MCF 10A (cell line): ENCODE measurements at places on chromosomes 6 and 20. TPM values are rescaled to one million over a fixed set of nuclear protein-coding genes. Genes with fewer than 3 reads are reported as not detected.
A peak's percentile ranks its signal among the peaks of the same experiment; 100 is the strongest.

HEY2 gene
- not detected in 2 replicates for total RNA-seq

DNA sequence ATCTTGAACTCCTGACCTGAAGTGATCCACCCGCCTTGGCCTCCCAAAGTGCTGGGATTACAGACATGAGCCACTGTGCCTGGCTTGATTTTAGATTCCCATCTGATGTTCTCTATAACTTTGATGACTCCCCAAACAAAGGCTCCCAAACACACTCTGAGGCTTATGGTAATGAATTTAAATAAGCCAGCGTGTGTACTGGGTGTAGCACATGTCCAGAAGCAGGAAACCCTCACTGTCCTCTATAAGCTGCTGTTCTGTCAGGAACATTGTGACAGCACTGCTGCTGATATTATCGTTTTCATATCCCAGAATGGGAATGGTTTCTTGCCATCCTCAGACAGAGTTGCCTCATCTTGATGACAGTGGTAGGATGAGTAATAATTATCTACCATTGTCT is 54.1 kb upstream of the SALL4 start:
- no peaks in the 10 kb centered on the region for H3K36me3 ChIP-seq
- DNase-seq, result no peak
- no peaks in the 10 kb centered on the region for H3K27me3 ChIP-seq
- H3K4me3 ChIP-seq, result no peak overlapping the region

DNA sequence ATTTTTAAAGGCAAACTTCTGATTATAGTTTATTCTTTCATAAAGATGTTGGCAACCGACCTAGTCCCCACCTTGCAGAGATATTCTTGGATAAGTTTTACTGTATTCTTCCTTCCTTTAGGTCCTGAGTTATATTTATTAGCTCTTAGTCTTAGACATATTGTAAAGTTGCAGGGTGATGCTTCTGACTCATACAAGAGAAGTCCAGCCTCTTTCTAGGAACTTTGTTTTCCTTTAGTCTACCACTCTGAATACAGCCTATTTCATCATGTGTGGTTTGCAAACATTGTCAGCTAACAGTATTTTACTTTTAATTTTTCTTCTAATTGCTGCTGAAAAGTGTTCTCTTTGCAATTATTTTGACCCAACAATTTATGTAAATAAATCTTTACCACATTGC is 686.7 kb downstream of the COL12A1 start:
- DNase-seq, result peak; percentile 60
- no peak overlapping the region for H3K27ac ChIP-seq
- no peak overlapping the region for H3K4me3 ChIP-seq
- no peaks in the 10 kb centered on the region for H3K36me3 ChIP-seq

DNA sequence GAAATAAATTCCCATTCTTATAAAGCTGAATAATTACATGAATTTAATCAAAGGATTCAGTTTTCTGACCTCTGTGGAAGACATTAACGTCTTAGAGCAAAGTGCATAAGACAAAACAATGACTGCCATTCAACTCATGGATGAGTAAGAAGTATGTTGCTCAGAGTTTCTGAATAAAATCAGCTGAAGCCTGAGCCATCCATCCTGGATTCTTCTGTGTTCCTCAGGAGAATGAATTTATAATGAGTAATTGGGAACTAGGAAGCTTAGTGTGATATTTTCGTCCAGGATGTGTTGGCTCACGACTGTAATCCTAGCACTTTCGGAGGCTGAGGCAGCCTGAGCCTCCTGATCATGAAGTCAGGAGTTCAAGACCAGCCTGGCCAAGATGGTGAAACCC is 62.8 kb downstream of the PERP start:
- DNase-seq, result no peak
- H3K4me3 ChIP-seq, result no peak overlapping the region
- no peaks in the 10 kb centered on the region for H3K27me3 ChIP-seq

GRCh38 chr6:42791706-42792320 is 10.0 kb downstream of the BICRAL start:
- no peak overlapping the region for H3K4me3 ChIP-seq
- DNase-seq, result no peak
- peaks cover 24% of the 10 kb centered on the region for H3K4me1 ChIP-seq
- H3K36me3 ChIP-seq, result peaks cover 17% of the 10 kb centered on the region
- H3K27ac ChIP-seq, result no peak overlapping the region

- no peaks in the 10 kb centered on the region for H3K27me3 ChIP-seq
- peaks cover 7% of the 10 kb centered on the region for H3K36me3 ChIP-seq
- peaks cover 41% of the 10 kb centered on the region for H3K4me1 ChIP-seq
- no peak overlapping the region for H3K4me3 ChIP-seq
- no peak overlapping the region for H3K27ac ChIP-seq
- no peak for DNase-seq
Measured at GRCh38 chr6:53813096-53813495, 18.3 kb downstream of the LRRC1 start.

ISM1 gene
- total RNA-seq, result 1.0 and 1.3 TPM in 2 replicates

THBS2 gene
- total RNA-seq, result 0.05 TPM in 1 of 2 replicates, not detected in the other

HSPA1L gene
- total RNA-seq, result 0.35 and 0.79 TPM in 2 replicates

DNA sequence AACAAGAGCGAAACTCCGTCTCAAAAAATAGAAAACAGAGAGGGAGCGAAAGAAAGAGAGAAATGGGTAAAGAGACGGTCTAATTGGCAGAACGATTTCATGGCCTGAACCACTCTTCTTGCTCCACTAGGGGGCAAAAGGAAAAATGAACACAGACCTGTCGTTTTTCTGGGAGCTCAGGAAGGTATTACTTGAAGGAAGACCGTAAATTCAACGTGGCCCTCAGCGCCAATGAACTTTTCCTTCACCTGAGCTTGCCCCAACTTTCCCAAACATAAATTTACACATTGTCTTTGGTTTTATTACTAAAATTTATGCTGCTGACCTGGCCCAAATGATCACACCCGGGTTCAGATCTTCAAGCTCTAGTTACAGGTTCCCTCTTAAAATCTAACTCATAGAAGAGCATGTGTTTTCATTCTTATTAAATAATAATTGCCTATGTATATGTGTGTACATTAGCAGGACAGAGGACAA is 67.3 kb downstream of the ATP9A start:
- no peak overlapping the region for H3K4me3 ChIP-seq
- DNase-seq, result peak; percentile 71
- H3K27me3 ChIP-seq, result no peaks in the 10 kb centered on the region
- no peak overlapping the region for H3K27ac ChIP-seq
- peaks cover 15% of the 10 kb centered on the region for H3K4me1 ChIP-seq

SAMD5 gene
- 2.3 and 2.6 TPM in 2 replicates for total RNA-seq

DNA sequence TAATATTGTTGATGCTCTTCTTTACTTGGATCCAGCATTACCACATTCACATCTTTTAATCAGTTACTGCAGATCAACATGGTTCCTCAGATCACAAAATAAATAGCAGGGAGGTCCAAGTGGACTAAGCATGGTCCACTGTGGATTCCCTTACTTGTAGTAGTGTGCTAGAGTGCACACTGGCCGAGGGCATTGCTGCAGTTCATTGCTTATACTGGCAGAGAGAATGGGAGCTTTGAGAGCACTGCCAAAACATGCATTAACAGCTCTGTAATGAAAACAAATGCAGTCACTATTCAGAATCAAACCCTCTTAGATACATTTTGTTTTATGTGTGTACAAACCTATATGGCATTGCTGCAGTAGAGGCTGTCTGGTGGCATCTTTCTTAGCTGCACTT is 471.5 kb downstream of the CD109 start:
- DNase-seq, result no peak
- no peaks in the 10 kb centered on the region for H3K27me3 ChIP-seq
- H3K4me3 ChIP-seq, result no peak overlapping the region

GRCh38 chr6:3517350-3517749 is 60.5 kb upstream of the SLC22A23 start:
- peak overlapping the region; percentile 44 for H3K27ac ChIP-seq
- no peaks in the 10 kb centered on the region for H3K36me3 ChIP-seq
- H3K4me3 ChIP-seq, result peak overlapping the region; percentile 43
- peak; percentile 95 for DNase-seq
- no peaks in the 10 kb centered on the region for H3K27me3 ChIP-seq

PSORS1C1 gene
- 7.7 and 11.7 TPM in 2 replicates for total RNA-seq

GRCh38 chr6:44561060-44561623 is 173.6 kb downstream of the CDC5L start:
- DNase-seq, result no peak
- H3K27me3 ChIP-seq, result no peaks in the 10 kb centered on the region

TP53INP2 gene
- 1.8 and 3.6 TPM in 2 replicates for total RNA-seq

DNA sequence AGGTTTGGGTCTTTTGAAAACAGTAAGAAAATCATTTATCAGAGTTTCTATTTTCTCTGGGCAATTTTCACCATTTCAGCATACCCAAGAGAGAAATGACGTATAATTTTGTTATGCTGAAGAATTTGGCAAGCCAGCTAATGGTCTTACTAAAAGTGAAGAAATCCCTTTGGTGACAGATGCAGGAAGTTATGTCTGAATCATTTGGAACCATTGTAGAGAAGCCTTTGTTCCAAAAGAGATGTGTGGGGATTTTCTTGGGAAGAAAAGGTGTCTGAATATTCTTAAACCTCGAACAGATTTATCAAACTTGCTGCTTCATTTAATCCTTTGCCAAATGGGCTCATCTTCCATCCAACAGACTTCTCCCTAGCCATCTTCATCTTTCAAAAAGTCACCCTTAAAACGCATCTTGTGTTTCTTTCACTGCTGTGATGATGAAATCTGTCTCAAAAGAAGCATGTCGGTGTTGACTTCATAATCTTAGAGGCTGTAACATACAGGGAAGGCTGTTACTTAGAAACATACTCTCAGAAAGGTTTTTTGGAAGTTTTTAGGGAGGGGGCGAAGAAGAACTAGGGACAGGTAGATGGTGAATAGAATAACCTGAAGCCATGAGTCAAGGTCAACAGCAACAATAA is 39.5 kb downstream of the CITED2 start:
- peaks cover 30% of the 10 kb centered on the region for H3K4me1 ChIP-seq
- peak overlapping the region; percentile 88 for H3K27ac ChIP-seq

TMEM74B gene
- total RNA-seq, result not detected in 2 replicates

- peak overlapping the region; percentile 4 for H3K4me3 ChIP-seq
- H3K36me3 ChIP-seq, result peaks cover 13% of the 10 kb centered on the region
- peaks cover 39% of the 10 kb centered on the region for H3K4me1 ChIP-seq
- H3K27me3 ChIP-seq, result no peaks in the 10 kb centered on the region
Measured at GRCh38 chr20:36491901-36492617, 49.3 kb upstream of the MYL9 start.

ADA gene
- 5.1 and 6.0 TPM in 2 replicates for total RNA-seq
